Neural crest cell (in vitro differentiated cells): ENCODE measurements at places on chromosomes 1 and 21. TPM values are rescaled to one million over a fixed set of nuclear protein-coding genes. Genes with fewer than 3 reads are reported as not detected.

GRCh38 chr1:185488808-185489207 is 171.8 kb upstream of the IVNS1ABP start:
- H3K27me3 ChIP-seq = peaks cover 12% of the 10 kb centered on the region
- no peak overlapping the region for H3K27ac ChIP-seq
- no peak overlapping the region for H3K4me3 ChIP-seq
- H3K36me3 ChIP-seq = no peaks in the 10 kb centered on the region
- H3K4me1 ChIP-seq = peaks cover 48% of the 10 kb centered on the region

GRCh38 chr1:42046761-42047507 is 106.3 kb upstream of the GUCA2B start:
- H3K27ac ChIP-seq = no peak overlapping the region
- no peak overlapping the region for H3K4me3 ChIP-seq
- peaks cover 57% of the 10 kb centered on the region for H3K27me3 ChIP-seq
- H3K36me3 ChIP-seq = no peaks in the 10 kb centered on the region

DNA sequence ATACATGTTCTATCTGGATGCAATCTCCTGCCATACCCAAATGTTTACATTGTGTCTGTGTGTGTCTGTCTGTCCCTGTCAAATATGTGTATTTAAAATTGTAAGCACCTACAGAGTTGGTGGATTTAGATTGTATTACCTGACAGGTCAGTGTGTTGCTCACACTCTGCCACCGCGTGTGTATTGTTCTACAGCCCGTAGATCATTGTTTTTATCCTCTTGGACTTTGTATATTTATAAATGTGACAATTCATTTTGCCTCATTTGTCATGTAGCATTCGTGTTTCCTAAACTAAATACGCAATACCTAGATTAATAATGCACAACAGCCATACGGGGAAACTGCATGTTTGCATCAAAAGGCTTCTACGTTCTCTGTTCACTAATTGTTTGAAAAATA is 634 bp downstream of the ALG14 start:
- no peaks in the 10 kb centered on the region for H3K36me3 ChIP-seq
- peaks cover 16% of the 10 kb centered on the region for H3K4me1 ChIP-seq
- no peak for DNase-seq
- H3K4me3 ChIP-seq = peak overlapping the region; percentile 96
- H3K27ac ChIP-seq = peak overlapping the region; percentile 89

DNA sequence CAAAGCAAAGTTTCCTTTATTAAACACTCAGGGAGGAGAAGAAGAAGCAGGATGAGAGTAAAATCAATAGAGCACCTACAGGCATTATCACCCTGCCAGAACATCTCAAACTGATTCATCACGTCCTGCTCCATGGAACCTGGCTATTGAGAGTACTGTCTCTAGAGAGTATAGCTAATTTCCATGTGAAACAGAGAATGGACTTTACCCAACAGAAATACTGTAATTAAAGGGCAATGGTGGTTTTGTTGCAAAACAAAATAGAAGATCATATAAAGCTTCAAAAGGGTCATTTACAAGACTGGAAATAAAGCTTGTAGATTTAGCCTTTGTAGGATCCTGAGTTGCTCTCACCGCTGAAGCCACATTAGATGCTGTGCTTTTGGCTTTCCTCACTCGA is 69.3 kb downstream of the XCL1 start:
- H3K27me3 ChIP-seq = no peaks in the 10 kb centered on the region
- H3K27ac ChIP-seq = no peak overlapping the region
- DNase-seq = no peak
- H3K36me3 ChIP-seq = no peaks in the 10 kb centered on the region

DNA sequence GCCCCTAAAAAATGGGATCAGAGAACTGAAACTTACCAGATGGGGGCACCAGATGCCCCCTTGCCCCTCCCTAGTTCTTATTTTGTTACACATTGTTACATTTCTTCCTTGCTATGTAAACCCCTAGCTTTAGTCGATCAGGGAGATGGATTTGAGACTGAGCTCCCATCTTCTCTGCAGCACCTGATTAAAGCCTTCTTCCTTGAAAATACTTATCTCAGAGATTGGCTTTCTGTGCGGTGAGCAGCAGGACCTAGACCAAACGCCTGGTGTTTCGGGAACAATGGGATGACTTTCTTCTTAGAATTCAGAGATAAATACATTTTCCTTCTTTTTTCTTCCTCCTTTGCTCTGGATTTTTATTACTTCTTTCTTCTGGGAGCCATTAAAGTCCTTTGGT is 16.7 kb upstream of the LSM10 start:
- peaks cover 14% of the 10 kb centered on the region for H3K36me3 ChIP-seq
- no peaks in the 10 kb centered on the region for H3K27me3 ChIP-seq
- H3K4me1 ChIP-seq = peaks cover 4% of the 10 kb centered on the region

- no peak for DNase-seq
- peak overlapping the region; percentile 37 for H3K27ac ChIP-seq
- H3K4me3 ChIP-seq = no peak overlapping the region
- H3K27me3 ChIP-seq = no peaks in the 10 kb centered on the region
Measured at GRCh38 chr1:94597701-94598100, 56.1 kb upstream of the F3 start.

DNA sequence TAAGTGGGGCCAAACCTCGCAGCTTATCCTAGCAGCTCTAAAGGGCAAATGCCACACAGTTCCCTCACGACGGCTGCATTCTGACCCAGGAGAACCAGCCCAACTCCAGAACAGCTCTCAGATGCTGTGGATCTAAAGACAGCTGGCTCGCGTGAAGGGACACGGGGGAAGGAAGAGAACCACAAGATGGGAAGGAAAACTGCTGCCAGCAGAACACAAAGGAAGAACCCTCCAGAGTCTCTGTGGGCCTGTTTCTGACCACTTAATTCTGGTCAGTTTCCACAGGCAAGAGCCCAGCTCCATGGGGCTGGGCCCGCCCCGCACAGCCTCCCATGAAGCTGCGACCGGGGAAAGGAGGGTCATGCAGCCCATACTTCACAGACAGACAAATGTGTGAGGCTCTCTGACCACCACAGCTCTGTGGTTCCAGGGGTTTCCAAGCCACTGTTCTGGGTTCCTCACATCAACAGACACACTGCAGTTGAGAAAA is 61.1 kb downstream of the SLC45A1 start:
- H3K27me3 ChIP-seq = no peaks in the 10 kb centered on the region
- peaks cover 11% of the 10 kb centered on the region for H3K36me3 ChIP-seq
- no peak overlapping the region for H3K4me3 ChIP-seq

DNA sequence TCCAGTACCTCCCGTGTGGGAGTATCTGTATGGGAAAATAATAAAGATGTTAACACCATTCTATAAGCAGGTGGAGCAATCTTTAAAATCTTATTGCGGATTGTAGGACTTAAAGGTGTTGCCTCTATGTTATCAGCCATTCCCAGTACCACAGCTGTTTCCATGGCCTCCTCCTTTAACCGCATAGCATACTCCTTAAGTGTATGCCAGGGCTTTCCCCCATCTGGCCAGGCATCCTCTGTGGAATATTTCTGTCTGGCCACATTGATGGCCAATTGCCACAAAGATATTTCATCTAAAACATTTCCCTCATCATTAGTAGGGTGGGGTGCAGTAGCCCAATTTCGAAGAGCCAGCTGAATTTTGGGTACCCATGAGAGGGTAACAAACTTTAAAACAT is 7.3 kb upstream of the STUM start:
- no peaks in the 10 kb centered on the region for H3K36me3 ChIP-seq
- no peak for DNase-seq
- peaks cover 8% of the 10 kb centered on the region for H3K27me3 ChIP-seq

DNA sequence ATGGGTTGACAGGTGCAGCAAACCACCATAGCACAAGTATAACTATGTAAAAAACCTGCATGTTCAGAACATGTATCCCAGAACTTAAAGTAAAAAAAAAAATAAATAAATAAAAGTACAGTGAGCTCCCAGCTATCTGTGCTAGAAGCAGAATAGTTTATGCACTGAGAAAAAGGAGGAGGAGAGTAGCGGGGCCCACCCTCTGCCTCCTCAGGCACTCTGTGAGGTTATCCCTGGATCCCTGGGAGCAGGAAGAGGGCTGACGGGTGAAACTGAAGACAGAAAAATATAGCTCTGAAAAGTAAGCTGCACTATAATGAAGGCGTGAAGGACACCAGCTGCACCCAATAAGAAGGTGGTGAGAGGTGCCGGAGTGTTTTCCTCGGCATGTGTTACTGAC is 117.2 kb downstream of the SIPA1L2 start:
- no peak overlapping the region for H3K27ac ChIP-seq
- no peak overlapping the region for H3K4me3 ChIP-seq
- peaks cover 26% of the 10 kb centered on the region for H3K36me3 ChIP-seq
- no peaks in the 10 kb centered on the region for H3K27me3 ChIP-seq
- H3K4me1 ChIP-seq = peaks cover 39% of the 10 kb centered on the region

DNASE2B gene
- not detected in 2 replicates for total RNA-seq

BSND gene
- not detected in 2 replicates for total RNA-seq

TTLL10 gene
- total RNA-seq = not detected in 2 replicates
